ENCODE measurements at places on chromosomes 5 and 9. TPM values are rescaled to one million over a fixed set of nuclear protein-coding genes. Genes with fewer than 3 reads are reported as not detected.

OLFM1 gene
- total RNA-seq = 0.37 TPM

CXXC5 gene
- 2.9 TPM for total RNA-seq

MYOT gene
- total RNA-seq = not detected

TMEM174 gene
- total RNA-seq = not detected

PTGS1 gene
- 0.71 TPM for total RNA-seq

MYORG gene
- total RNA-seq = 1.6 TPM

GRCh38 chr9:111805830-111806241 is 11.1 kb upstream of the SHOC1 start:
- H3K36me3 ChIP-seq = no peaks in the 10 kb centered on the region
- H3K27me3 ChIP-seq = no peaks in the 10 kb centered on the region
- no peak overlapping the region for H3K27ac ChIP-seq
- no peak for DNase-seq

GRCh38 chr9:20980832-20981455 is 50.5 kb downstream of the HACD4 start:
- H3K4me3 ChIP-seq = no peak overlapping the region
- DNase-seq = no peak
- no peaks in the 10 kb centered on the region for H3K27me3 ChIP-seq
- no peak overlapping the region for H3K27ac ChIP-seq

DNA sequence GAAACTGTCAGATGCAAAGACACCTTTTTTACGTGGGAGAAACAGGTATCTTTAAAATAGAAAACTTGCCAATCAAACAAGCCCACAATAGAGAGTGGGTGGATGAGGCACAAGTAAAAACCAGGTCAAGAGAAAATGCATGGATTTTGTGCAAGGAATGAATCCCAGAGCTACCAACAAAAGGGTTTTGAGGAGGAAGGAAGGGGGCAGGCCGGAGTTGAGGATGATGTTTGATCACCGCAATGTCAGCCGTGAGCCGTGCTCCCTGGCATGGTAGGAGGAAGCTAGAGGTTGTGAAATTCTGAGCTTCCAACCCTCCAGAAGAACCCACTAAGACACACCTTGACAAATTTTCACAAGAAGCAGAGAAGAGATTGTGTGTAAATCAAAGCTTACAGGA is 53.2 kb downstream of the HRH2 start:
- no peaks in the 10 kb centered on the region for H3K27me3 ChIP-seq
- no peak for DNase-seq
- peaks cover 46% of the 10 kb centered on the region for H3K36me3 ChIP-seq
- H3K27ac ChIP-seq = no peak overlapping the region
- peaks cover 4% of the 10 kb centered on the region for H3K4me1 ChIP-seq

DNA sequence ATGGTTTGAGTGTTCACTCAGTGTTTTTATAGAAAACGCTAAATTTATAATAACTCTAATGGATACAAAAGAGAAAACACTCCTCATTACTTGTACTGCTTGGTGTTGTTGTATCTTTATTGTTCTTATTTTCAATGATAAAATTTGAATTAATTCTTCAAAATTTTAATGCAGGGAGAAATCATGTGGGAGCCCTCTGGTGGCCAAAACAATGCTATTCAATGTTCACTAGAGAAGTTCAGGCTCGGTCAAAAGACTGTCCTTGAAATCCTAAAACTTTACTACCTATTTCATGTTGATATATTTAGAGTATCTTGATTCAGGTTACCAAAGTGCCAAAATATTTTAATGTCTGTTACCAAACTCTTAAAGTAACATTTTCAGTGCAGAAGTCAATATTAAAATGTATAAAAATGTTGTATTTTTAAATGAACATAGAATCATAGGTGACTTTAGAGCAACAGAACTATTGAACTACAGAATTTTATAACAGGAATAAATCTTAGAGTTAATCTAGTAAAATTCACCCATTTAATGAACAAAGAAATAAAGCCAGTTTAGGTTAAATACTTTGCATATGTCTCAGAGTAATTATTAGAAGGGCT is 1259.8 kb downstream of the PTPRD start:
- H3K27ac ChIP-seq = no peak overlapping the region
- no peaks in the 10 kb centered on the region for H3K27me3 ChIP-seq
- H3K36me3 ChIP-seq = no peaks in the 10 kb centered on the region

DNA sequence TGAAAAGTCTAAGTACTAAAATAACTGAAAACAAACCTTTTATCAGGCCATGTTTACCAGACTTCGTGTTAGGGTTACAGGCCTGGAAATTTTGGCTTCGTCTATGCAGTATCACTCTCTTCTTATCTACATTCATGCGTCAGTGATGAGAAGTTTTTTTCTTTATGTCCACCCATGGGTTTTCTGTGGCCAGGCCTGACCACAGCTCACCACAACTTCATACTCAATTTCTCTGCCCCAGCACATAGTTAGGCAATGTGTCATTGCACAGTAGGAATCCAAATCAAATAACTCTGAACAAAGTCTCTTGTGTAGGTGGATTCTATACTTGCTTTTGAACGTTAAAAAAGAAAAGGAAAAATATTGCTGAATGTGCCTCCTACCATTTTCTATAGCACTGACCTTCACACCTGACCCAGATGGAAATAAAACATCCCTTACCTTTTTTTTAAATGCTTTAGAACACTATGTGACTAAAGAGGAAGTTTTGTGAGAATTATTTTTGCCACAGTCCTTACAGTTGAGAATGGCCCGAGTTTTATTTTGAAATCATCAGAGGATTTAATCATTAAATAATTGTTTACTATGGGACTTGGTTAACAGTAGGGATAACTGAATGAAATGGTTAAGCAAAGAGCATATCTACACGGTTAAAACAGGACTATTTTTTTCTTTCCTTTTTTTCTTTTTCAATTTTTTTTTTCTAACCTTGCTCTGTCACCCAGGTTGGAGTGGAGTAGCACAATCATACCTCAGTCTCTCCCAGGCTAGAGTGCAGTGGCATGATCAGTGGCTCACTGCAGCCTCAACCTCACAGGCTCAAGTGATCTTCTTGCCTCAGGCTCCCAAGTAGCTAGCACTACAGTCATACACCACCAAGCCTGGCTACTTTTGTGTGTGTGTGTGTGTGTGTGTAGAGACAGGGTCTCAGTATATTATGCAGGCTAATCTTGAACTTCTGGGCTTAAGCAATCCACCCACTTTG is 1247.0 kb upstream of the ACO1 start:
- H3K4me3 ChIP-seq = no peak overlapping the region
- H3K4me1 ChIP-seq = no peaks in the 10 kb centered on the region
- no peaks in the 10 kb centered on the region for H3K27me3 ChIP-seq
- H3K36me3 ChIP-seq = no peaks in the 10 kb centered on the region

DNA sequence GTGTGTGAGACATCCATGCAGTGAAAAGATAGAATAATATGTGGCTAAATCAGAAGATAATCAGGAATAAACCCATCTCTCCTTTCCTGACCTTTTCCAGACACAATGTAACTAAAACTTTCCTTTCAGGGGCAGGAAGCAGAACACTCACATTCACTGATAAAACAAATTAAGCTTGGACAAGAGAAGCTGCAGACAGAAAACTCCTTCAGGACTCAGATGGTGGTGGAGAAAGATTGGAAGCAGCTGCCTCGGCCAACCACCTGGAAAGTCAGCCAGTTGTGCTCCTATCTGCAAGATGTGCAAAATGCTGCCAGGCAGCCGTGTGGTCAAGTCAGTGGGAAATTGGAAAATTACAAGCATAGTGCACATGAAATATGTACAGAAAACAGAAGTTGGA is 26.9 kb downstream of the RASEF start:
- no peaks in the 10 kb centered on the region for H3K4me1 ChIP-seq
- no peak for DNase-seq
- no peak overlapping the region for H3K4me3 ChIP-seq
- H3K36me3 ChIP-seq = no peaks in the 10 kb centered on the region
- no peaks in the 10 kb centered on the region for H3K27me3 ChIP-seq

GRCh38 chr9:122221183-122221811 is 7.5 kb downstream of the LHX6 start:
- peaks cover 22% of the 10 kb centered on the region for H3K4me1 ChIP-seq
- no peak for DNase-seq
- H3K27me3 ChIP-seq = peaks cover 78% of the 10 kb centered on the region

DNA sequence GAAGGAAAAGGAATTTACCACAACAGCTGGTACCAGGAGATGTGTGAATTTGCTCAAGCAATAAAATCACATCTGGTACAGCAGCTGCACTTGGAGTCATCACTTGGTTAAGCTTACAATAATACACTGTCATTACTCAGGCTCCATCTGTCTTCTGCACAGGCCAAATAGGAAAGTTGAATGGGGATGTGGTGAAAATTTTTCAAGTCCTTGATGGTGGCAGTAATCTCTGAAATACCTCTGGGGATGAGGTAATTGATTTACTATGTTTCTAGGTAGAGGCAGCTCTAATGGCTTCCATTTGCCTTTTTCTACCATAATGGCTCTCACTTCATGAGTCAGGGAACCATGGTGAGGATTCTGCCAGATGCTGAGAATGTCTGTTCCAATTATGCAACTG is 206.8 kb upstream of the ATP10B start:
- DNase-seq = no peak
- no peak overlapping the region for H3K27ac ChIP-seq
- H3K27me3 ChIP-seq = no peaks in the 10 kb centered on the region
- H3K4me3 ChIP-seq = no peak overlapping the region
- no peaks in the 10 kb centered on the region for H3K4me1 ChIP-seq

Data from activated T-helper 2 cell treated with anti-CD3 and anti-CD28 coated beads, Interferon-gamma antibody, Interleukin-2, Interleukin-4, amounts not matched to agents 10 μg/mL and 5 μg/mL and 100 μg/mL, durations not matched to agents 14 hours and 24 hours and 36 hours (primary cell).